ENCODE measurements at places on chromosomes 1 and 21. TPM values are rescaled to one million over a fixed set of nuclear protein-coding genes. Genes with fewer than 3 reads are reported as not detected.

- no peaks in the 10 kb centered on the region for H3K4me1 ChIP-seq
- H3K27ac ChIP-seq, result no peak overlapping the region
- no peaks in the 10 kb centered on the region for H3K27me3 ChIP-seq
- H3K36me3 ChIP-seq, result no peaks in the 10 kb centered on the region
Measured at GRCh38 chr1:98256700-98257099, 335.9 kb upstream of the DPYD start.

GRCh38 chr21:42613756-42614155 lies 39.7 kb upstream of the PDE9A start:
- H3K27me3 ChIP-seq, result no peaks in the 10 kb centered on the region
- peaks cover 11% of the 10 kb centered on the region for H3K4me1 ChIP-seq
- no peaks in the 10 kb centered on the region for H3K36me3 ChIP-seq
- H3K27ac ChIP-seq, result no peak overlapping the region
- no peak for DNase-seq

DNA sequence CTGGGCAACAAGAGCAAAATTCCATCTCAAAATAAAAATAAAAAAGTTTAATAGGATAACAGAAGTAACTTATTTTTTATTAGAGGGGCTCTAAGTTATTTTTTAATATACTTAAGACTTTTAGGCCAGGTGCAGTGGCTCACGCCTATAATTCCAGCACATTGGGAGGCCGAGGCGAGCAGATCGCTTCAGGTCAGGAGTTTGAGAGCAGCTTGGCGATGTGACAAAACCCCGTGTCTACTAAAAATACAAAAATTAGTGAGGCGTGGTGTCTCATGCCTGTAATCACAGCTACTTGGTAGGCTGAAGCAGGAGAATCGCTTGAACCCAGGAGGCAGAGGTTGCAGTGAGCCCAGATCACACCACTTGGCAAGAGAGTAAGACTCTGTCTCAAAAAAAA lies 180.5 kb upstream of the NR5A2 start:
- H3K27ac ChIP-seq, result no peak overlapping the region
- no peaks in the 10 kb centered on the region for H3K4me1 ChIP-seq
- no peak overlapping the region for H3K4me3 ChIP-seq
- H3K36me3 ChIP-seq, result no peaks in the 10 kb centered on the region

Gene ATF3
- 72.5 TPM for total RNA-seq

DNA sequence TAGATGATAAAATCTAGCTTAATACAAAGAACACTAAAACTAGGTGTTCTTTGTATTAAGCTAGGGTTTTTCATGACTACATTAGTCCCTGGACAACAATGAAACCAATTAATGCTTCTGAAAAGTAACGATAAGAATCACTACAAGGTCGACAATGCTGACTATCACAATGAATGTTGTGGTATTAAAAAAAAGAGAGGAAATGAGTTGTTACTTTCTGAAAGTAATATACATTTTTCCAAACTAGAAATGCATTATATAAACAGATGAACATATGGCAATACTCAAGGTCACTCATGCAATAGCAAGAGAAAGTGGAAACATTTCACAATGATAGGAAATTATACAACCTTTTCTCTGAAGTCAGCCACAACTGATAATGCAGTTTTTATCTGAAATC lies 19.0 kb downstream of the DPH5 start:
- H3K27ac ChIP-seq, result peak overlapping the region; percentile 88
- H3K4me1 ChIP-seq, result peaks cover 39% of the 10 kb centered on the region
- no peaks in the 10 kb centered on the region for H3K27me3 ChIP-seq
- peaks cover 5% of the 10 kb centered on the region for H3K36me3 ChIP-seq
- H3K4me3 ChIP-seq, result no peak overlapping the region

DNA sequence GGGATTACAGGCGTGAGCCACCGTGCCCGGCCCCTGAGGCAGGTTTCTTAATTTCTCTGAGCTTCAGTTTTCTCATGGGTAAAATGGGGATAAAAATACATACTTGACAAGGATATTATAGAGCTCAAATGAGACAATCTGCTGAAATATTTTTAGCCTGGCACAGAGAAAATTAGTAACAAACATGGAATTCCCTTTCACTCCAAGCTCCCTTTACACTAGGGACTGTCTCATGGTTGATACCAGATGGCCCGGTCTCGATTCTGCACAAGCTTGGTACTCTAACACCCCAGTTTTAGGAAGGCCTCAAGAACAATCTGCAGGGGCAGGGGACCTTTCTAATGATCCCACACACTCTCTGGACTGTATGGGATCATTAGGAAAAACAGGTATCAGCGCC lies 671.7 kb downstream of the SMYD3 start:
- H3K27me3 ChIP-seq, result no peaks in the 10 kb centered on the region
- peaks cover 7% of the 10 kb centered on the region for H3K36me3 ChIP-seq
- H3K4me1 ChIP-seq, result no peaks in the 10 kb centered on the region
- no peak for DNase-seq

DNA sequence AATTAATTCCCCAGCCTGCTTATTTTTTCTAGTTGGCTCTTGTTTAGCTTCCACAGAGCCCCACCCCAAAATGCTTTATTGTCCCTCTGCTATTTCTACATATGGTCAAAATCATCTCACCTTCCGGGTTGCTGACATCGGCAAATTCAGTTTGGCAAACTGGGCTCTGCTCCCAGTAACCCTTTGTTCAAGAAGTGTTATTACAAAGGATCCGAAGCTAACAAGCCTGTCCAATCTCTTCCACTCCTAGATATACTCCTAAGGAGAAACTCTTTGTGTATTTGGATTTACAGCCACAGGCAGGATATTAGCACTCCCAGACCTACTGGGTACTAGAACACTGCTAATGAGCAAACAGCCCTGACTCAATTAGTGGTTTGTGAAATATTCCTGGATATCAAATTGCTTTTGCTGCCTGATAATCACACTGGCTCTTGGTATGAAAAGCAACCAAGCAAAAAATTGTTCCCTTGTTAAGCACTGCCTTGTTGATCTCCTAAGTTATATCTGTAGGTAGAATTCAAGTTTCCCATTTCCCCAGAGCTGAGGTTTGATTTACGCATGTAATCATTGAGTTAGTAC lies 4.0 kb downstream of the JUN start:
- H3K36me3 ChIP-seq, result no peaks in the 10 kb centered on the region
- peak overlapping the region; percentile 87 for H3K4me3 ChIP-seq
- DNase-seq, result no peak

DNA sequence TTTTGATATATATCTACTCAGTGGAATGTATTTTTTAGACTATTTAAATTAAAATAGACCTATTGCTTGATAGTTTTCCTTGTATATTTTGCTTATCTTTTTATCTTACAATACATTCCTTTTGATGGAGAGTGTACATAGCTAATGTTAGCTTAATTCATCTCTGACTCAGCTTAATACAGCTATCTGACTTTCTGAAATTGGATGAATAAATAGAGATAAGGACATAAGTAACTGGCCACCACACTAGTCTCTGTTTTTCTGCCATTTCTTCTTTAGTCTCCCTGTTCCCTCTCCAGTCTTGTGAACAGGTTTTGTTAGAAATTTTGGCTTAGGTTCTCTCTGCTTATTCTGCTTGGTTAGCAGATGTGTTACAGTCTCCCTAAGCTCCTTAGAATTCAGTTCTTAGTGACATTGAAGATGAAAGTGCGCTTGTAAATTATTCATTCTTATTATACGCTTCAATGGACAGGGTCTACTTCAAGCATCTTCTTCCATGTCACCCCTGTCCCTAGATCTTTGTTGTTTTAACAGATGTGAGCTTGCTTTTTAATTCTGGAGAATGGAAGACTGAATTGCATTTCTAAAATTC lies 59.6 kb downstream of the XPR1 start:
- H3K4me1 ChIP-seq, result no peaks in the 10 kb centered on the region
- no peaks in the 10 kb centered on the region for H3K36me3 ChIP-seq
- DNase-seq, result no peak
- H3K4me3 ChIP-seq, result no peak overlapping the region
- H3K27me3 ChIP-seq, result no peaks in the 10 kb centered on the region

DNA sequence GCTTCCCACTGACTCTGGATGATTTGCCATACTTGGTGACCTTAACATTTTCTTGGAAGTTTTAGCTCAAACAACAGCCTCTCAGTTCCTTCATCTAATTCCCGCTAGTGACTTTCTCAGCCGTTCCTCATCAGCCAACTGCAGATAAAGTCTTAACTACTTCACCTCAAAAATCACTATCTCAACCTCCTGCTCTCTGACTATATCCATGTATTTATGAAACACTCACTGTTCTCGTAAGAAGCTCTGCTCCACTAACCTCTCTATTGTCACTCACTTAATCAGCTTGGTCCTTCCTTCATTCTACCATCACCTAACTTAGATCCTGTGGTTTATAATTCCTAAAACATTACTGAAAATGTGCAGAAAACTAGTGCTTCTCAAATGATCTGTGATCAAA lies 1551.6 kb downstream of the MRPL39 start:
- H3K4me1 ChIP-seq, result peaks cover 3% of the 10 kb centered on the region
- H3K36me3 ChIP-seq, result no peaks in the 10 kb centered on the region
- no peaks in the 10 kb centered on the region for H3K27me3 ChIP-seq
- no peak for DNase-seq

Measured in T-helper 17 cell (primary cell).